NCI-H2081 treated with DMSO at 0.1 percent for 48 hours (cell line): ENCODE measurements at places on chromosomes 12 and 14.

GRCh38 chr14:104437703-104438102 lies 141.9 kb upstream of the C14orf180 start:
- DNase-seq, result no peak

GRCh38 chr14:31449971-31450610 lies 7.2 kb downstream of the DTD2 start:
- DNase-seq, result peak; percentile 11

- no peak for DNase-seq
Measured at GRCh38 chr12:84243686-84244085, 668.9 kb downstream of the SLC6A15 start.

- DNase-seq, result no peak
Measured at GRCh38 chr12:91774434-91774921, 371.2 kb downstream of the BTG1 start.

- DNase-seq, result no peak
Measured at GRCh38 chr12:442235-442884, 17.4 kb upstream of the B4GALNT3 start.

- no peak for DNase-seq
Measured at GRCh38 chr12:65834146-65834935, 10.1 kb downstream of the HMGA2 start.

- DNase-seq, result no peak
Measured at GRCh38 chr12:9625019-9625418, 17.3 kb upstream of the KLRB1 start.

DNA sequence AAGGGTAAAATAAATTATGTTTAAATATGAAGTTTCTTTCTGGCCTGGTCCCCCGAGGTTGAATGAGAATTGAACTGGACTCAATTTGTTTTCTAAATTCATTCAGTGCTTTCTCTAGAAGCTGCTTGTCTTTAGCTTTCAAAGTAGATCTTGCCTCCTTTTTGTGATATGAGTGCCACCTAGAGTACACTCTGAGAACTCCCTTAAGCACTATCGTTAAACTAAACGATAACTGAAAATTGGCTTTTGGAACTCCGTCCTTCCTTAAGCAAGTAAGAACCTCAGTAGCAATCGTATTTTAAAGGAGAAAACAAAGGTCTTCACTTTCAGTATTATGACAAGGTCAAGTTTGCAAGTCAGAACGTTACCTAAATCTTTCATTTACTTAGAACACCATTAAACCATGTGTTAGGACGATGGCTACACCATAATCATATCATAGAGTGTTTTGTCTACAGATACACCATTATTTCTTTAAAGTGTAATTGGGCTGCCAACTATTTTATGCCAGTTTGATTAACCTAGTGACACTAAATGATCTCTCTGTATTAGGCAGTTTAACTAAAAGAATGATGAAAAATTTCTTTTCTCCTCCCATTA lies 364.8 kb downstream of the SNAPC1 start:
- DNase-seq, result peak; percentile 20

- DNase-seq, result no peak
Measured at GRCh38 chr14:75147423-75148071, 20.7 kb upstream of the NEK9 start.

GRCh38 chr12:84757978-84758377 lies 154.6 kb downstream of the SLC6A15 start:
- DNase-seq, result no peak

- no peak for DNase-seq
Measured at GRCh38 chr14:51386983-51387735, 147.1 kb downstream of the TMX1 start.

- no peak for DNase-seq
Measured at GRCh38 chr12:31491241-31491794, 99.6 kb downstream of the DENND5B start.

DNA sequence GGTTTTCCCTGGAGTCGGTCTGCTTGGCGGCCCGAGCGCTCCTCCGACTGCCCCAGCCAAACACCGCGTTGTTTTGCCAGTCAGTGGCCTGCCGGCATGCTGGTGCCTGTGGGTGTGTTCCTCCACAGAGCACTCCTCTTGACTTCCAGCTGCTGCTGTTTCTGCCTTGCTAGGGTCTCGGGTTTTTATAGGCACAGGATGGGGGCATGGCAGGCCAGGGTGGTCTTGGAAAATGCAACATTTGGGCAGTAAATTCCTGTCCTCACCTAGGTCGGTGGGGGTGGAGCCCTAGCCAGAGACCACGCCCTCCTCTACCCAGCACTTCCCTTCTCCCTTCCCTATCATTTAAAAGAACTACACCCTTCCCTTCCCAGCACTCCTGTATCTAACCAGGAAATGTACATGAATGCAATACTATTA lies 34.7 kb upstream of the VASH1 start:
- DNase-seq, result no peak

DNA sequence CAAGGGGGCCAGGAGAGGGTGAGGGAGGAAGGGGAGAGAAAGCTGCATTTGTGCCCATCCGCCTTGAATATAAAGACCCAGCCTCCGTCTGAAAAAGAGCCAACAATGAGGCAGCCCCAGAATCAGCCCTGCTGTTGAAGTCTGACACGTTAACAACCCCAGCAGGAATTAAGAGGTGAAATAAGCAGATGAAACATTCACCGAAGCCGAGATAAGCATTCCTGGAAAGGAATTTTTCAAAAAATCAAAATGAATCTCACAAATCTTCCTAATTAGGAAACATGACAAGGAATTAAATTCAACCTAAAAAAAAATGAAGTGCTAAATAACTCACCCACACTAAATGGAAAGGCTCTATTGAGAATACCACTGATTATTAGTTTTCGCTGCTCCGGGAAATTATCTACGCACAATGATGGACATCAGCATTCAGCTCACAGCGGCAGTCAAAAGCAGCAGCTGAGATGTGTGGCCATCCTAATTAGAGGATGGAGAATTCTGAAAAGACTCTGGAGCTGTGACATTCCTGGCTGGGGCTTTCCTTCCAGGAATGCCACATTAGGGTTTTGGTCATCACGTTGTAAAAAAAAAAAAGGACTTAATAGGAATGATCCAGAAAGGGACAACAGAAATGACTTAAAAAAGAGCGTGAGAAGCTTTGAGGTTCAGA lies 8.2 kb upstream of the PARP11 start:
- DNase-seq, result no peak

GRCh38 chr14:34179727-34180126 lies 228.9 kb upstream of the EGLN3 start:
- peak; percentile 43 for DNase-seq

GRCh38 chr12:977156-977555 lies 13.9 kb upstream of the ERC1 start:
- no peak for DNase-seq

DNA sequence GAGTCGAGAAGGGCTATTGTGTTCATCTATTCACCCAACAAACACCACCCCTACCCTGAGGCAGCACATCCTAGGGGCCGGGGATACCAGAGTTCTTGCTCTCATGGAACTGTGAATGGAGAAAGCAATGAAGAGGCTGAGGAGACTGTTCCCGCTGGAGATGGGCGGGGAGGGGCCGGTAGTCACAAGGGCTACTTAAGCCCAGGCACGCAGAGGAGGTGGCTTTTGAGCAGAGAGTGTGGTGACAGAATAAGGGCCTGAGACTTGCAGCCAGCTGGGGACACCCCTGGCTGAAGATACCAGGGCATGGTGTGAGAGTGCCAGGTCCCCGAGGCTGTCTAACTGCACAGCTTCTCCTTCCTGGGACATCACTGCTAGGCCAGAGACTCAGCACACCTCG lies 114.1 kb upstream of the EVL start:
- no peak for DNase-seq

- DNase-seq, result no peak
Measured at GRCh38 chr12:75666126-75666938, 154.9 kb upstream of the KRR1 start.

- no peak for DNase-seq
Measured at GRCh38 chr14:43706900-43707299, 800.2 kb downstream of the FSCB start.

DNA sequence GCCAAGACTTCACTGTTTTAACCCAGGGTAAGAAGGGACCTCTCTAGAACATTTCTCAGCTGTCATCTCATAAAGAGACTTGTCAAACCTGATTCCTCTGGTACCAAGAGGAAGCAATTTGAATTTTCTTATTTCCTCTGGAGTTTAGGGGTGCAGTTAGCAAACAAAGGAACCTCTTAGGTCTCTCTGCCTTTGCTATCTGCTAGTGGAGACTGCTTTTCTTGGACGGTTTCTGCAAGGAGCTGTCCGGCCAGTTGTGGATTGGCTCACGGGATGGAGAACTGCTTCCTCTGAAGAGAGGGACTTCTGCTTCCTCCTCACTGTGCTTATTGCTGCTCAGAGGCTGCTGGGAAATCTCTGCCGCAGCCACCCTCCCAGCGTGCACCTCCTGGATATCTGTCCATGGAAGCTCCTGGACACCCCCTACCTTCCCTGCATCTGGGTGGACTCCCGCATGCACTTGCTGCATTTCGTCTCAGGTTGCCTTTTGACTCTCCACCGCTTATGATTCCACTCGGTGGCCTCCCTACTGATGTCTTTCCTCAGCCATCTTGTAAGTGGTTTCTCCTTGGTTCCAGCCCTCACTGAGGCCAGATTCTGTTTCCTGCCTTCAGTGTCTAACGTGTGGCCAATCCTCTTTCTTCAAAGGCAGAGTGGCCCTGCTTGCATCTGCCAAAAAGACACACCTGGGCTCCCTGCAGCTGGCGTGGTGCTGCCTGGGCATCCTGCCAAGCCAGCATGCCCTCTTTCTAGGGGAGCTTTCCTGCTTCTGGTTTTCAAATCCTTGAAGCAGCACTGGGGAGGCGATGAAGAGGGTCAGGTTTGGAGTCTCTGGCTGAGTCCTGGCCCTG lies 187.3 kb downstream of the CHST11 start:
- peak; percentile 49 for DNase-seq

DNA sequence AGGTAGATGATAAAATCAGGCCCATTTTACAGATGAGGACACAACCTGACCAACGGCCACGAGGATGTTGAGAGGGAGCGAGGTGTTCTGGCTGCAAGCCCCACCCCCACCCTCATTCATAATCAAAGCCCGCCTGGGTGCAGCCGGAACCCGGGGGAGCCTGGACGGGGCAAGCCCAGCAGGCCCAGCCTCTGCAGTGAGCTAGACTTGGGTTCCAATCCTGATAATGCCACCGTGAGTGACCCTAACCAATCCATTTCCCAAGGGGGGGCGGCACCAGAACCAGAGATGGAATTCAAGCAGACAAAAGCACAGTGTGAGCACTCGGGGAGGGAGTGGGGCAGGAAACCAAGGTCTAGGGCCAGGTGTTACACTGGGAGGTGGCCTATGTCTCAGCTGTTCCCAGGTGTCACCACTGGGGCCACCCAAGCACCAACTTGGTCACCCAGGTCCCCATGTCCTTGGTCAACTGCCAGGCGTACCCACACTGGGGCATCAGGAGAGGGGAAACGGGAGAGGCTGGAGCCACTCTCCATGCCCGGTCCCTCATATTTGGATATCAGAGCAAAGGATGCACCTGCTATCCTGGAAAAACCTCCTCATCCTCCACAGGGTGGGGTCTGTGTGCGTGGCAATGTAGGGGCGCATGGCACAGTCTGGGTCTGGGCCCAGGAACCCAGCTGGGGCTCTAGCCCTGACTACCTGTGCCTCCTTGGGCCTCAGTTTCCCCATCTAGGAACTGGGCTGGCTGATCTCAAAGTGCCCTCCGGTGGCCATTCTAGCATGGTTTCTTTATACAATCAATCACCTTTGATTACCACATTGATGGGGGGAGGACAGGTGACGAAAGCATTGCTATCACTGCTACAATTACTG lies 58.4 kb downstream of the FAM222A start:
- DNase-seq, result no peak

DNA sequence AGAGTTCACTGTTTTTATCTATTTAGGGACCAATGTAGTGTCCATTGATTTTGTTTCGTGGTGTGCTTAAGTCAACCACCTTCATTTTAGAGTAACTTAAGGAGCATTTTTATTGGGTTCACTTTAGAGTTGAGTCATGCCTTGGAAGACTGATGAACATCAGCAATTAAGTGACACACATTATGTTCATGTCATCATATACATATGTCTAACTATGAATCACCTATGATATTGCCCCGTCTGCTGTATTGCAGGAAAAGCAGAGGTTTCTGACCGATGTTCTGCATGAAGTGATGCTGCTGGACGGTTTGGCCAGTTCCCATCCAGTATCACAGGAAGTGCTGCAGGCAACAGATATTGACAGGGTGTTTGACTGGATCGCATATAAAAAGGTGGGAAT lies 227.1 kb downstream of the TRHDE start:
- DNase-seq, result no peak

GRCh38 chr12:108930155-108930554 lies 50.3 kb downstream of the DAO start:
- DNase-seq, result no peak

DNA sequence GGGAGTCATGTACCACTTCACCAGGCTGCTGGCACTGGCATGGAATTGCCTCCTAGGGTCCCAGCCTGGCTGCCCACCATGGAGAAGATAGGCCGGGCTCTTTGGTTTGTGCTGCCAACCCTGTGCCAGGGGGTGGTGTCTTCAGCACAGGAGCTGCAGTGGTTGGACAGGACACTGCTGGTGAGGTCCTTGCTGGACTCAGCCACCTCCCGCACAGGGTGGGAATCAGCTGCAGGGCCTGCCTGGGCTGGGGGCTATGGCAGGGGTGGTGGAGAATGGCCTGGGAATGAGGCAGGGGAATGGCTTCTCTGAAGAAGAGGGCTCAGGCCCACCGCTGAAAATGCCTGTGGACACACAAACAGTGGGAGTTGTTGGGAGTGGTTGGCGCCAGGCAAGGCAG lies 70.6 kb upstream of the CAPRIN2 start:
- DNase-seq, result no peak

DNA sequence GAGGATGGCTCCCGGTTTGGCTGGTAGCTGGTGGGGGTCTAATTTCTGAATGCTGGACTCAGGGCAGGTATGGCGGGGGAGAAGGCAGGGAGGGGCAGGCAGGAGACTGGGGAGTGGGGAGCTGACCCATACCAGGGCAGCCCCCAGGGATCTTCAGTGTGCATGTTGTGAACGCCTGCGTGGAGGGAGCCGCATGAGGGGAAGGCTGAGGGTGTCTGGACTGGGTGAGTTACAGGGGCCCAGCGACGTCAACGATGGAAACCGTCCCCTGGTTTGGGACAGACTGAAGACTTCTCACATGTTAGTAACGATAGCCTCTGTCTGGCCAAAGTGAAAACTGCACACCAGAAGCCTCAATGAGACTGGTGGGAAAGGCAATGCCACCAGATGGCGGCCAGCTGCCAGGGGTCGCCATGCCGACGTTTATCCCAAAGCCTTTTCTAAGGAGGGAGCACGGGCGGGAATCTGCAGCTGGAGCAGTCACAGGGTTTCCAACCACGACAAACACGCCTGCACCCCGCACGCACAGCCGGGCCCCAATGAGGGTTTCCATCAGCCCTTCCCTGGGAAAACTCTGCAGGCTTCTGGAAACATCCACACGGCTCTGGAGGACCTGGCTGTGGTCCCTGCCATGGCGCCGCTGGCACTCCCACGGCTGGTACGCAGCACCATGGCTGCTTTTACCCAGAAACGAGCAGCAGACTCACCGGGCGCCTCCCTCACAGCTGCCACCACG lies 14.0 kb downstream of the PGAM5 start:
- DNase-seq, result no peak

- DNase-seq, result no peak
Measured at GRCh38 chr12:95633732-95634465, 82.6 kb upstream of the USP44 start.

GRCh38 chr12:53046655-53047220 lies 3.1 kb upstream of the TNS2 start:
- no peak for DNase-seq
